ENCODE measurements at places on chromosomes 5 and 9.

- no peak for DNase-seq
These were observed 5.8 kb upstream of the SOWAHA start for GRCh38 chr5:132807163-132807838.

- no peak for DNase-seq
These were observed 64.7 kb upstream of the OTULINL start for GRCh38 chr5:14516901-14517300.

DNA sequence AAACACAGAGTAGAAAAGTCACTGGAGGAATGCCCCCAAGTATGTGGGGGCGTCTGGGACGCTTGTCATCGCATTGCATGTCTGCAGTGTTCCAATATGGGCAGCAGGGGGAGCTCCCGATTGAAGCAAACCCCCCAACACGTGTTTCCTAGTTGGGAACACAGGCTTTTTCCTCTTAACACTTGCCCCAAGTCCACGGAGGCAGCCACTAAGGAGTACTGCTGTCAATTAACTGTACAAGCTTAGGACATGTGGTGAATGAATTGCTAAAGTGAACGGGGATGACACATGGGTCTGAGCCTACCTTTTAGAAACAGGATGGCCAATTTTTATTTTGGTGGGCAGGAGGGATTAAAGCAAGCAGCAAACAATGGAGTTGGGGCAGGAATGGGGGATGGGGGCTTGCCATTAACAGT lies 2.2 kb downstream of the GABRB2 start:
- DNase-seq, result no peak

GRCh38 chr5:154273028-154273617 lies 82.6 kb downstream of the GALNT10 start:
- DNase-seq, result peak; percentile 21

DNA sequence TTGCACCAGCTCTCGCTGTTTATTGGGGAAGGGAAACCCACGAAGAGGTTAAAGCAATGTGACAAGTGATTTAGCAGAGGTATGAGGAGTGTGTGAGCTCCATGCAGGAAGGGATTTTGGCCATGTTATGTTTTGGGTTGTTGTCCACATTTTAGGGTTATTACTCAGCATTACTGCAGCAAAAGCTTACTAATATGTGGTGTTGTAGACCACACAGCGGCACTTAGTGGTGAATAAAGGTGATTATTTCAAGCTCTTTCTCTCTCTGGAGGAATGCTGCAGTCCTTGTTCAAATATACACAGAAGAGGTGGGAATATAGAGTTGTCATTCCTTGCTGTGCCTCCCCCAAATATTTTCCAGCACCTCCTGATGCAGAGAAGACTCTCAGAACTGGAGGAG lies 29.7 kb upstream of the AKNA start:
- DNase-seq, result no peak

DNA sequence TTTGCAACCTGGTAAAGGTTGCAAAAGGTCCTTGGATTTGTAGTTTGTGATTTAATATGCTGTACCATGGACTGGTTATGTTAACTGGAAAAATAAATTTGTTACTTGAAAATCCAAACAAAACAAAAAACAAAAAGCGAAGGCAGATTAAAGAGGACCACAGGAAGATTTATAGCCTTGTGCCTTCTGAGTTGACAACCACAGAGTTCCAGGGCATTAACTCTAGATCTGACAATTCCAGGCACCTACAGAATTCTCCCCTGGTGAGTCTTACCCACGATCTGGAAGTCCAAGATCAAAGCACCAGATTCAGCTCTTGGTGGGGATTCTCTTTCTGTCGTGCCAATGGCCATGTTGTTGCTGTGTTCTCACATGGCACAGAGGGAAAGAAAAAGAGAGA lies 107.9 kb upstream of the SELENOP start:
- DNase-seq, result no peak

DNA sequence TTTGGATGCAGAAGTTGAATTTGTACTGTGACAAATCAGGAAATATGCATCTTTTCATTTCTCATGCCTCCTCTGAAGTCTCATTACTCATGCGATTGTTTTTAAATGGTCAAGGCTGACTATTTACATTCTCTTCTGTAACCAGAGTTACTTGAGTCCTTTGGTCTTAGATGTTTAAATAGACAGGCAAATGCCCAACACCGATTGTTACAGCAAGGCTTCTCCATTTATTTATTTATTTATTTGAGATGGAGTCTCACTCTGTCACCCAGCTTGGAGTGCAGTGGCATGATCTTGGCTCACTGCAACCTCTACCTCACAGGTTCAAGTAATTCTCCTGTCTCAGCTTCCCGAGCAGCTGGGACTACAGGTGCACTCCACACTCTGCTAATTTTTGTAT lies 72.7 kb upstream of the SLC28A3 start:
- no peak for DNase-seq

GRCh38 chr9:130181678-130182380 lies 9.6 kb downstream of the NCS1 start:
- no peak for DNase-seq

DNA sequence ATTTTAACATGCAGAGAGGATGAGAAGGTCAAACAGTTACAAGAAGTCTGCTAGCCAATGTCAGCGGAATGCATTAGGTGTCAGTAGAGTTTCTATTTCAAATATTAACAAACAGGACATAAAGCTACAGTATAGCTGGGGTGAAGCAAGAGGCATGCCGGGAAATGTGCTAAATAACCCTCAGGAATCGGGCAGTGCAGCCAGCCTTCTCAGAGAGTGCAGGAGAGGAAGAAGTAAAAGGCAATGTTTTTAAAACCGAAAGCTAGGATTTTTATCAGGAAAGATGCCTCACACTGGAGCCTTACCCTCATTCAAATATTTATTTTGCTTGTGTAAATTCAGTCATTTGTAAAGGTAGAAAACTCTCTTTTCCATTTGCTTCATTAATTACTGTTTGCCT lies 59.1 kb upstream of the SH3GL2 start:
- DNase-seq, result no peak

GRCh38 chr9:98602839-98603500 lies 105.8 kb downstream of the GABBR2 start:
- DNase-seq, result no peak

GRCh38 chr5:31182136-31182535 lies 11.3 kb upstream of the CDH6 start:
- no peak for DNase-seq

GRCh38 chr9:38112049-38112448 lies 43.0 kb upstream of the SHB start:
- no peak for DNase-seq

- DNase-seq, result no peak
These were observed 38.2 kb upstream of the PTGS1 start for GRCh38 chr9:122332644-122333043.

GRCh38 chr5:160641405-160641804 lies 210.6 kb downstream of the ATP10B start:
- DNase-seq, result no peak

DNA sequence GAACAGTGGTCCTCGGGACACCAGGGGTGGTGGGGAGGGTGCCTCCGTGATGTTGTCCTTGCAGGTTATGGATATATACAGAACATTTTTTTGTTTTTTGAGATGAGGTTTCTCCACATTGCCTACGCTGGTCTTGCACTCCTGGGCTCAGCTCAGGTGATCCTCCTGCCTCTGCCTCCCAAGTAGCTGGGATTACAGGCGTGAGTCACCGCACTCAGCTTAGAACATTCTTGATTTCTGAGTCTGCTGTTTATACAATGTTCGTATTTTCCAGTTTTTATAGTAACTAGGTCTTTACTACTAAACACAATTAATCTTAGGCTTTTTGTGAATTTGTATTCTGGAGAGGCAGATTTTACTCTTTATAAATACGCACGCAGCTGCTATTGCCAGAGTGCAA lies 6.0 kb downstream of the PMPCA start:
- no peak for DNase-seq

DNA sequence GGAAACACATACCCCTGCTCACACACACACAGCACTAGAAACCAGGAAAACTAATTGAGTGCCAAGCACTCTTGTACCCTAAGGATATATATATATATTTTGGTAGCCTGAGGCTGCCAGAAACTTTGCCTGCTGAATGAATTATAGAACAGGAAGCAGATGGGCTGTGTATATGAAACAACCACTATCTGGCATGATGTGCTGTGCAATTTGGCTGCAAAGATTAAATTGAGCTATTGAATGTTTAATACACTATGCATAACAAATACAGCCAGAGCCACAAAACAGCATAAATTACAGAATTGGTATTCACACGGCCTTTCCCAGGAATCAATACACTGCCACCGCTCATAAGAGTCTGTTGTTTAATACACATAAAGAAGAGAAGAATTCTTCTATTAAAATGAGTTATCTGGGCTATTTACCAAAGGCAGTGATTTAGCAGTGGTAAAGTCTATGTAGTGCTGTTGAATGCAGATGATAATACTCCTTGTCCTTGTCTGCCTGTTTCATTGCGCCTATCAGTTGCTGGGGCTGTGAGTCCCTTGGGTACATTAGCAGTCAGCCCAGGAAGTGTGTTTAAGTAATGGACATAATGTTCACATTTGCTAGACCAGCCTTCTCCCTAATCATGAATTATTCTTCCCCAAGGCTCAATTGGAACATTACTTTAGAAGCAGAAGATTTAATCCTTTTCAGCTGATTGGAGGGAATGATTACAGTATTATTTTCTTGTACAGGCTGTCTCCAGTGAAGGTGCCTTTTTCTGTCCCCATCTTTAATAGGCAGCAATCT lies 294.3 kb downstream of the TLE1 start:
- DNase-seq, result no peak

- peak; percentile 78 for DNase-seq
These were observed 29.8 kb downstream of the UGCG start for GRCh38 chr9:111926421-111926875.

GRCh38 chr9:7376213-7376612 lies 423.4 kb downstream of the DMAC1 start:
- no peak for DNase-seq

DNA sequence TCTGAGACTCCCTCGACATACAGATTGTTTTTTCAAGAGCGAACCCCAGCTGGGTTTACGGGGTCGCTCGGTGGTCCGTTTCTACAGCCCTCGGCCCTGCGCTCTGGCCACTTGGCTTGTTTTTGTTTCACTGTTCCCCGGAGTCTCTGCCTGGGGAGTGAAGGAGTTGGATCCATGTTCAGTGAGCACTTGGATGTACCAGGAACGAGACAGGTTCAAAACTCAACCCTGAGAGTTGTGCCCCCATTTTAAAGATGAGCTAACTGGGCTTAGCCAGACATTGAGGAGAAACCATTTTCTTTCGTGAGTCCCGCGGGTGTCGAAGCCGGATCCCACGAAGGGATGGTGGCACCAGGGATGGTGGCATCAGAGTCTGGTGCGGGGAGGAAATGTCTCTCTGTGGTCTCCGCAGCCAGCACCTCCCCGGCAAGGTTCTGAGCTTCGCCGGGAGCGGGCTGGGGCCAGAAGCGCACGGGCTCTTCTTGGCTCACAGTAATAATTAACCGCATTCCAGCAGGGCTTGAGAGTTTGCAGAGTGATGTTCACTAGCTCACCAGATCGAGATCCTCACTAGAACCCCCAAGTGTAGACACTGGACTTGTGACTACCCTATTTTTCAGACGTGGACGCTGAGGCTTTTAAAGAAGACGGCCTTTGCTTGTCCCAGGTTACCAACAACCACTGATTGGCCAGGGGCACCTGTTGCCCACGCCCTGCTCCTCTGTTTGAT lies 1.0 kb downstream of the MSX2 start:
- DNase-seq, result no peak

- no peak for DNase-seq
These were observed 24.0 kb upstream of the C5orf63 start for GRCh38 chr5:127097278-127097677.

DNA sequence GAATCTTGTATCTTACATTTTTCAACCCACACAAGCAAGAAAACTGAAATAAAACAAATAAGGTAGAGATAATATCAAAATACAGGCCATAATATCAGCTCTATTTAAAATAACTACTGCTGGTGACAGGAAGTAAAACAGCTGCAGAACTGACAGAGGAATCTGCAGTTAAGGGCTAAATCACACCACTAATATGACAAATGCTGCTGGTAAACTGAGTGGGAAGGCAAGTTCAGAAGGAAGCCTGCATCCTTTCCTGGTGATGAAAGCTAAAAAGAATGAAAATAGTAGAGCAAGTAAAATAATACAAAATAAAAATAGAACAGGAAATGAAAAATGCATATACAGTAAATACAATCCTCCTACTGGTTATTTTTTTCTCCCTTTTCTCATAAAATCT lies 1293.7 kb upstream of the C9orf72 start:
- no peak for DNase-seq

DNA sequence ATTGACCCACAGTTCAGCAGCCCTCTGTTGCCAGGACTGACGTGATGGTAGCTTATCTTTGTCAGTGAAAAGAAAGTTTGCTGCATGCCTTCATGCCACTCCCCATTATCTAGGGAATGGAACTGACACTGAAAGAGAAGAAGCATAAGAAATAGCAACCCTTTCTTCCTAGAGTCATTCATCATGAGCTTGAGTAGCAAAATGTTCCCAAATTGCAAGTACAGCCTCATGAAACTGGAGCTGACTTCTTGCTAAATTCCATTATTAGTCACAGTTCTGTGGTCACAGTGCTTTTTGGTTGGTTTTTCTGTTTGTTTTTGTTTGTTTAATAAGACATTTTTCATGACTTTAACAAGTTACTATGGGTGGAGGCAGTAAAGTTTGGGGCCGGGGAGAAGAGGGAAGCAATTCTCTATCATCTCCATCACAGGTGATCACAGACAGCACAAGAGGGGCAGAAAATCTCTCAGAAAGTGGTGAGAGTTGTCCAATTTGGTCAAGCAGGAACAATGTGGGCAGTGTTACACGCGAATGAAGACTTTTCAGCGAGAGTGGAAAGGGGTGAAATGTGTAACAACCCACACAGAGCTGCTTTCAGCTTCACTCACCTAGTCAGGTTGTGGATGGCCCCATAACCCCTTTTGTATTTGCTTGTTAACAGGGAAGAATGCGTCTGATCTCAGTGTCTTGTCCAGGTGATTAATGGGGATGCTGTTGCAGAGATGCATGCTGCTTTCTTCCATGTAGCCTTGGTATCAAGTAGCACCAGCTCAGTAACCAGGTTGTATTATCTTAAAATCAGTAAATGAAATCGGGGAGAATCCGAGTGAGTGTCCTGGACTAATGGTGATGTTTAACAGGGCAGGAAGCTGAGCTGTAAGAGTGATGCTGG lies 440.4 kb downstream of the DMRT2 start:
- no peak for DNase-seq

DNA sequence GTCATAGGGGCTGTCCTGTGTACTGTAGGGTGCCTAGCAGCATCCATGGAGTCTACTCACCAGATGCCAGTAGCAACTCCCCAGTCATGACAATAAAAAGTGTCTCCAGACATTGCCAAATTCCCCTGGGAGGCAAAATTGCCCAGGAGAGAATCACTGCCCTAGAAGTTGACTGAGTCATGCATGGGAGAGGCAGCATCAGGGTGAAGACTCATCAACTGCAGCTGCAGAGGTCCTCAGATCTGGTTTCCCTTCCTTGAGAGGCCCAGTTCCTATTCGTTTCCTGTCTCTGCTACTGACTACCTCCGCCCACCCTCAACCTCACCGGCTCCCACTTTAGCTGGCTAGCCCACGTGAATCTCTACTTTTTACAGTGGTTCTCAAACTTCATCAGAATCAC lies 88.6 kb upstream of the AGXT2 start:
- DNase-seq, result no peak

All from CD4-positive, alpha-beta T cell treated with Interleukin-4 for 1 hour (primary cell).